Fibroblast of lung (primary cell): ENCODE measurements at places on chromosomes 3 and 15.
A peak's percentile ranks its signal among the peaks of the same experiment; 100 is the strongest.

DNA sequence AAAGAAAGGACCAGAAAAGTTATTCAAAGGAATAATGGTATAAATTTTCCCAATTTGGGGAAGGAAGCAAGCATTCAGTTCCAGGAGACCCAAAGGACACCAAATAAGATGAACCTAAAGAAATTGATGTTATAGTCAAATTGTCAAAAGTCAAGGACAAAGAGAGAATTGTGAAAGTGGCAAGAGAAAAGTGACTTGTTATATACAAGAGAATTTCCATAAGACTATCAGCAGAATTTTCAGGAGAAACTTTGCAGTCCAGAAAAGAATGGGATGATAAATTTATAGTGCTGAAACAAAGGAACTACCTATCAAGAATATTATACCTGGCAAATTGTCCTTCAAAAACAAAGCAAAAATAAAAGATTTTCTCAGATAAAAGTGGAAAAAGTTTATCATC is 43.8 kb upstream of the FOXB1 start:
- DNase-seq = no peak

- DNase-seq = no peak
Measured at GRCh38 chr3:73271-73670, 123.3 kb upstream of the CHL1 start.

DNA sequence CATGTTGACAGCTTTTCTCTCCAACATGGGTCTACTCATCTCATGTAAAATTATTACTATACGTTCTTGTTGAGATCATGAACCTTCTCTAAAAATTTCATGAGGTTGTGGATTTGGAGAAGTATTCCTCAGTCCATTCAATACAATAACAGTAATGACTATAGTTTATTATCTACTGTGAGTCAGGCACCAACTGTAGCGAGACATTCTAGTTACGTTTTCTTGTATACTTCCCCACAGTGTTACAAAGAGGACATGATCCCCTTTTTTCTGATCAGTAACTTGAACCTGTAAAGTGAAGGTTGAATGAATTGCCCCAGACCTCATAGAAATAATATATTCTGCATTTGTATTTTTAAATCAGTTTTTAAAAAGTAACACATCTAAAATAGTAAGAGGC is 76.4 kb downstream of the AKAP13 start:
- no peak for DNase-seq

GRCh38 chr3:154943981-154944380 is 136.1 kb upstream of the MME start:
- DNase-seq = no peak

- no peak for DNase-seq
Measured at GRCh38 chr3:172904711-172905373, 154.3 kb downstream of the ECT2 start.

- DNase-seq = no peak
Measured at GRCh38 chr3:34361921-34362320, 563.5 kb downstream of the PDCD6IP start.

DNA sequence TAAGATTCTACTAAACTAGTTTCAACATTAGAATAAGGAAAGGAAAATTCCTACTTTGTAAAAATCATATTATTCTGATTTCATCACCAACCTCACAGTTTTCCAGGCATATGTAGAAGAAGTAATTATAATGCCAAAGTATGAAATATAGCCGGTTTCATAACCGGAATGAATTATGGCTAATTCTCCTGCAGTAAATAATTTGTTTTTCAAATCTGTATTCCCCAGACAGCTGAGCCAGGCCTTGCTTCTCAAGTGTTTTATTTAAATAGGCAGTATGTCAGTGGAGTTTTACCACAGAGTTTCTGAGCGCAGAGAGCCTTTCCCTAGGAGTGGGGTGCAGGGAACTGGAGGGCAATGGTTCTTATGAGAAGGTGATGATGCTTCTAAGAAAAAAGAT is 8.7 kb upstream of the CPA3 start:
- DNase-seq = peak; percentile 27

DNA sequence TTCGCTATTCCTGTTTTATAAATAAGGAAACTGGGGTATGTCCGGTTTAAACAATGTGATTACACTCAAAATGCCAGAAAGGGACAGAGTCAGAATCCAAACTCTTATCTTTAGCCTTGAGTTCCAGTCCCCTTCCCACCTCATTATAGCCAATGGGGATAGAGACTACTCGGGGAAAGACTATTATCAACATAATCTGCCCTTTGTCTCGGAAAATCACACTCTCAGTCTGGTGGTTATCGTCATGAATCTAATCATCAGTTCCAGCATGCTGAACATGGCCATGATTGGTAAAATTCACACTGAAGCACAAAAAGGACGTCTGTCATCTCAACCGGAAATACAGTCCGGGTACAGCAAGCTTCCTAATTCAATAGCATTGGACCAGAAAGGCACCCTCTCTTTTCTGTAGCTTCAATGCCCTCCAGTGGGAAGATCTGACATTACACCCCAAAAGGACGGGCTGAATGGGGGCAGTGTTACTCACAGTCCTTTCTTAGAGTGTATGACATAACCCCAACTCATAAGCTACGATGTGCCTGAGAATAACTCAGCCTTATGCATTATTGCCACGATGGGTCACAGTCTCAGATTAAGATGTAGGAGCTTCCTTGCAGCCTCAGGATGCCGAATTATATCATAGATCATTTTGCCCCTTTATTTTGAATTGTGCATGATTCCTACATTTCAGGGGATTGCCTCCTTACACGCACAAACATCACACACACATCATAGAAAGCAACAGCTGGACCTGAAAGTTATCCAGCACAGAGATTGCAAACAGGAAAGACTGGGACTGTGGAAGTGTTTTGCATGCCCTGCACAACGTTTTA is 390.4 kb upstream of the LMCD1 start:
- DNase-seq = peak; percentile 72

GRCh38 chr3:129778871-129779270 is 114.6 kb downstream of the TMCC1 start:
- no peak for DNase-seq

- DNase-seq = peak; percentile 93
Measured at GRCh38 chr15:52651868-52652267, 27.3 kb downstream of the ATOSA start.

GRCh38 chr3:34783876-34784275 is 855.4 kb upstream of the ARPP21 start:
- peak; percentile 17 for DNase-seq

DNA sequence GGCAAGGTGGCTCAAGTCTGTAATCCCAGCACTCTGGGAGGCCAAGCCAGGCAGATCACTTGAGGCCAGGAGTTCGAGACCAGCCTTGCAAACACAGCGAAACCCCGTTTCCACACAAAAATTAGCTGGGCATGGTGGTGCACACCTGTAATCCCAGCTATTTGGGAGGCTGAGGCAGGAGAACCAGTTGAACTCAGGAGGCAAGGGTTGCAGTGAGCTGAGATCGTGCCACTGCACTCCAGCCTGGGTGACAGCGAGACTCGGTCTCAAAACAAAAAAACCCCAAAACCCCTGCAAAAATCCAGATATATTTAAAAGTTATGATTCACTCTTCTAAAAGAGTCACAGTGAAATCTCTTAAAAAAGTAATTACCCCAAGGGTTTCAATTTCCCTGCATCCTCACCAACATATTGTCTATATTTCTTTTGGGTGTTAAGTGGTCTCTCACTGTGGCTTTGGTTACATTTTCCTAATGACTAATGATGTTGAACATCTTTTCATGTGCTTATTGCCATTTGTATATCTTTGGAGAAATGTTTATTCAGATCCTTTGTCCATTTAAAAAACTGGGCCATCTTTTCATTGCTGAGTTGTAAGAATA is 73.2 kb upstream of the UBP1 start:
- DNase-seq = no peak

DNA sequence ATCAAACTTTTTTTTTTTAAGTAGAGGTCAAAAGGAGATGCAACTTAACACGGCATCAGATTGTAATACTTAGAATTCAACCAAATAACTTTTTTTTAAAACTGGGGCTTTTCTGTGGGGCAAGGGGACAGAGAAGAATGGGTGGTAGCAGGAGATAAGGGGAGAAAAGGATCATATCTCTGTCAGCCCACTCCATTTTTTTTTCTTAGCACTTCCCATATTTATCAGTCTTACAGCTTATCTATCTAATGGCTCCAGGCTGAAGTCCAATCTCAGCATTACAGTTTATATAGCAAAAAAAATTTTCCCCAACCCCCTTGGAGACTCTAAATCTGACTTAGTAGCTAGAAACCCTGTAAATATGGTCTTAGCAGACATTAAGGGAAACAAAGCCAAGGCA is 69.3 kb downstream of the PIK3R4 start:
- no peak for DNase-seq

GRCh38 chr15:69082554-69082953 is 68.1 kb downstream of the NOX5 start:
- no peak for DNase-seq

GRCh38 chr3:143445118-143445517 is 325.5 kb downstream of the CHST2 start:
- peak; percentile 53 for DNase-seq

DNA sequence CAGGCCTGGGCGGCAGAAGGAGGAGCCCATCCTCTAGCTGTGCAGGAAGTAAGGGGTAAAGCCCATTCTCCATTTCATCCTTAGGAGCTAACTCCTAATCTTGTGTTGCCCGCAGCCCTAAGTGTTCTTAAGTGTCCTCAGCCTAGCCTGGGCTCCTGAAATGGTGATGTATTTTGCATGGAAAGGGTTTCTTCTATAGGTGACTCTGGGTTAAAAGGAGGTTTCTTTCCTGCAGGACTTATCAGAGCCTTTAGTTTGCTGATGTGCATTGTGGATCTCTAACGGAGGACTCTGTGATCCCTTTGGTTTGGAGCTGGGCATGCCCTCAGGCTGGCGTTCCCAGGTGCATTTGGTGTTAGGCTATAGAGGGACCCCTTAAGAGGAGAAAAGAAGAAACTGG is 48.5 kb upstream of the TRPM1 start:
- DNase-seq = no peak

DNA sequence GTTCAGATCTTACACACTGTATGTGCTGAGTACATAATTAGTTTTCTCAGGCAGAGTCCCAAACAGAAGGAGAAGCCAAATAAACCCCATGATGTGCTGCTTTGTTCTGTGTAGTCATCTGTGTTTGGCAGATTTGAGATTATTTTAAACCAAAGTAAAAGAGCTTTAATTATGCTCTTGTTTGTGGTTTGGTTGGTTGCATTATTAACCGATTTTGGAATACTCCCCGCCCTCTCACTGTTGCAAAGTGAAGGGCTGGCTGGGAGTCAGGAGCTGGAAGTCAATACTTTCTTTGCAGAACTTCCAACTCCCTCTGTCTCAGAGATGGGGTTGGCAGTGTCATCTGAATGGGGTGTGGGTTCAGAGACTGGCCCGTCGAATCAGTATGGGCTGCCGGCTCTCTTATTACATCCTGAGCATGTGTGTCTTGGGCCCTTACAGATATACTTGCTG is 34.4 kb downstream of the SLCO3A1 start:
- DNase-seq = peak; percentile 31

DNA sequence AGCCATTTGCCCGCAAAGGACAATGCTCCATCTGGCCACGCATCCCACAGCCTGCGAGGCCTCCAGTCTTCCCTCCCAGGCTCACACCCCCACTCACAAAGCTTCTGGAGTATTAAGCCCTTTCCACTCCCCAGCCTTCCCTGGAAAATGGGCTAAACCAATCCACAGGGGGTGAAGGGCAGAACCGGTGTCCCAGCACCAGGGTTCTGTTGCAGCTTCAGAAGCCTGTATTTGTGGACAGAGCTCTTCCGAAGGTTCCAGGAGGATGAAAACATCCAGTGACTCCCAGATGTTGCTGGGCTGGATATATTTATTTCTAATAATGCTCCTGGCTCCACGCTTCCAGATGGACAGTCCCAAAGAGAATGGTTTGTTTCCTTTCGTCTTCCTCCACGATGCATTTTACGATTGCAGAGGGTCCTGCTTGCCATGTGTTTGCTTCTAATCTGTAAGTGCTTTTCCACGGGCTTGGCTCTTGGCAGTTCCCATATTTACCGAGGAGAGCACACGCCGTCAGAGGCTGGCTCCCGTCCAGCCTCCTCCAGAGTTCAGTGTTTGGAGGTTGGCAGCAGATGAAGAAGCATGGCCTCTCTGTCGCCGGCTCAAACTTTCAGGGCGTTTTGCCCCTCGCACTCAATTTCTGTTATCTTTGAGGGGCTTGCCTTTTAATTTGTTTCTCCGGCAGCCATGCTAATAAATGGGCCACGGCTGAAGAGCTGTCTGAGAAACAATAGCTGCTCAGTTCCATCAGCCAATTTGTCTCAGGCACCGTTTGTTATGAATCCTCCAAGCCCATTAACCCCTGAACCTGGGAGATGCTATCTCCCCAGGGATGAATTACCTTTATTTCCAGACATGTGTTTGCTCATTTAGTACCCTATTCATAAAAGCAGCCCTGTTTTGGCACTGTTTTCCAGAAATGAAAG is 367.9 kb upstream of the PROK2 start:
- peak; percentile 79 for DNase-seq

DNA sequence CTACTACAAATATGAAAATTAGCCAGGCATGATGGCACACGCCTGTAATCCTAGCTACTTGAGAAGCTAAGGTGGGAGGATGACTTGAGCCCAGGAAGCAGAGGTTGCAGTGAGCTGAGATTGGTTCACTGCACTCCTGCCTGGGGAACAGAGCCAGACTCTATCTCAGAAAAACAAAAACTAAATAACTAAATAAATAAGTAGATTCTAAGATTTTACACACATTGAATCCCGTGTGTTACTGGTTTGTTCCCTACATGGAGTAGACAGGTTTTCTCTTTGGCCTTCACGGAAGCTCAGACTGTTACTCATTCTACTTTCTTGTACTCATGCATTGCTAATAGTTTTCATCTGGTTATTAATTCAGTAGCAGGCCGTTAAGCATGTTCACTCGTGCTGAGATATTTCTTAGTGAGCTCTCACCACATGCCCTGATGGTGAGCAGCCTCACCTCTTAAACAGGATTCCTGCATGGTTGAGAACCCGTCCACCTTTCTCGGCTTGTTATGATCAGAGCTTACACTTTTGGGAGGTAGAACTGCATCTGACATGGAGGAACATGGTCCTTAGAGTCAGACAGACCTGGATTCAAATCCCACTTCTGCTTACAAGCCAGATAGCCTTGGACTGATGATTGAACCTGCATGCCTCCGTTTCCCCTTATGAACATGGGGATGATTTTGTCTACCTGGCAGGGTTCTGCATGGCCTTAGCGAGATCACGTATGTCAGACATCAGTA is 49.1 kb downstream of the CMTM7 start:
- no peak for DNase-seq

- DNase-seq = no peak
Measured at GRCh38 chr3:82353306-82354171, 592.1 kb upstream of the GBE1 start.

- DNase-seq = no peak
Measured at GRCh38 chr3:99981138-99981537, 133.2 kb downstream of the FILIP1L start.
